ENCODE measurements at places on chromosomes 5 and 9. TPM values are rescaled to one million over a fixed set of nuclear protein-coding genes. Genes with fewer than 3 reads are reported as not detected.

The GABRB2 gene
- total RNA-seq: not detected

The IRX2 gene
- not detected for total RNA-seq

The LHX3 gene
- not detected for total RNA-seq

The ACTL7B gene
- total RNA-seq: not detected

The CARD9 gene
- not detected for total RNA-seq

The CCDC192 gene
- not detected for total RNA-seq

The LTC4S gene
- not detected for total RNA-seq

The SYNPO gene
- 1.4 TPM for total RNA-seq

The TAF1L gene
- total RNA-seq: not detected

The NKD2 gene
- total RNA-seq: 24.6 TPM

The ZFP2 gene
- not detected for total RNA-seq

The DAB2 gene
- total RNA-seq: 19.9 TPM

The FOXD1 gene
- 11.2 TPM for total RNA-seq

The SLC23A1 gene
- total RNA-seq: not detected

The DDX4 gene
- not detected for total RNA-seq

The PCDHGB7 gene
- total RNA-seq: 0.48 TPM

The MARCOL gene
- not detected for total RNA-seq

The SPARC gene
- total RNA-seq: 2,339 TPM

The MUSK gene
- total RNA-seq: 5.5 TPM

The EGR1 gene
- 1.7 TPM for total RNA-seq

The PRRX2 gene
- total RNA-seq: not detected

The TMEM252 gene
- total RNA-seq: not detected

The NAA35 gene
- total RNA-seq: 13.6 TPM

The PDLIM7 gene
- total RNA-seq: 93.8 TPM

The INSYN2B gene
- total RNA-seq: 8.4 TPM

The PDCD1LG2 gene
- total RNA-seq: 10.7 TPM

Data from RPMI7951 (cell line).